AG10803 (cell line): ENCODE measurements at places on chromosomes 3 and 15.

DNA sequence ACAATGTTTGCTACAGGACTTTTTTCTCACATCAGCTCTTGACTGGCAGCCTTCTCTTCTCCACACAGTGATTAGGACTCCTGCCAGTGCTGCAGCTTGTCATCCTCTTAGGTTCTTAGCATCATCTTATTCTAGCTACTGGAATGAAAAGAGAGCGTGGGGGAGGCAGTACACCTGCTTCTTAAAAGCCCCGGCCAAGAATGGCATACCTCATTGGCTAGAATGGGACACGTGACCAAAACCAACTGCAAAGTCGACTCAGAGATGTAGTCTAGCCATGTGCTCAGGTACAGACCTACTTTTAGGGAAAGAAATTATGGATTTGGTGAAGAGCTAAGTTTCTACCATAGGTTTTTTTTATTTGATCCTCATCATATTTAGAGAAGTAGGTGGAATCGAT, 44.1 kb downstream of the RARB start:
- no peak for DNase-seq

DNA sequence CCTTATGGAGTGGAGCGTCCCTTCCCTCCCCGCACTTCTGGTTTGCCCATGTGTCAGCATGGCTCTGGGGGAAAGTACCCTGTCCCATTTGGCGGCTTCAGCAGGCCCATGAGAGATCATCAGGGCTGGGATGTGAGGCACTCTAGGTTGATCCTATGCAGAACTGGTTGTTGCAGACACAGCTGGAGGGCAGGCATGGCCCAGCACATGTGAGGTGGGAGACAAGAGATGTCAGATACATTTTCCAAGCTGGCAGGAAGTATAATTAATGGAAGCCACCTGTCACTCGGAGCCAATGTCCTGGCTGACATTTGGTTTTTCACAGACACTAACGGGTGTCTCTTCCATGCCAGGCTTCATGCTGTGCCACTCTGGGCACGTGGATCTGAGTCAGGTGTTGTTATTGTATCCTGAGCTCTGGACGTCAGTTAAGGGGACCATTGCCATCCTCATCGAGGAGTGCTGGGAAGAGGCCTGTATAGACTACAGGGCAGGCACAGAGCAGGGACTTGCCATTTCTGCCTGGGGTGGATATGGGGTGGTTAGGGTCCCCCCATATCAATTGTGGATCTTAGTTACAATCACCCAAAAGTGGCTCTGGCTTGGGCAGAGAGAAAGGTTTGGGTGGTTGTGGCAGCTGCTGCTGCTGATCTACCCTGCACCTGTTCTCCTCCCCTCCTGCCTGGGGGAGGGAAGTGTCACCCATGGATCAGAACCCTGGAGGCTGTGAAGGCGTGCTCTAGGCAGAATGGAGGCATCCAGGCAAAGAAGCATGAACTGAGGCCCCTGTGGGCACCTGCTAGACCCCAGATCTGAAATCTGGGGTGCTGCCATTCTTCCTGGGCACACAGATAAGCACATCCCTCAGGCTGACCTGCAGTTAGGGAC, 140.7 kb downstream of the FBLN2 start:
- DNase-seq, result no peak

DNA sequence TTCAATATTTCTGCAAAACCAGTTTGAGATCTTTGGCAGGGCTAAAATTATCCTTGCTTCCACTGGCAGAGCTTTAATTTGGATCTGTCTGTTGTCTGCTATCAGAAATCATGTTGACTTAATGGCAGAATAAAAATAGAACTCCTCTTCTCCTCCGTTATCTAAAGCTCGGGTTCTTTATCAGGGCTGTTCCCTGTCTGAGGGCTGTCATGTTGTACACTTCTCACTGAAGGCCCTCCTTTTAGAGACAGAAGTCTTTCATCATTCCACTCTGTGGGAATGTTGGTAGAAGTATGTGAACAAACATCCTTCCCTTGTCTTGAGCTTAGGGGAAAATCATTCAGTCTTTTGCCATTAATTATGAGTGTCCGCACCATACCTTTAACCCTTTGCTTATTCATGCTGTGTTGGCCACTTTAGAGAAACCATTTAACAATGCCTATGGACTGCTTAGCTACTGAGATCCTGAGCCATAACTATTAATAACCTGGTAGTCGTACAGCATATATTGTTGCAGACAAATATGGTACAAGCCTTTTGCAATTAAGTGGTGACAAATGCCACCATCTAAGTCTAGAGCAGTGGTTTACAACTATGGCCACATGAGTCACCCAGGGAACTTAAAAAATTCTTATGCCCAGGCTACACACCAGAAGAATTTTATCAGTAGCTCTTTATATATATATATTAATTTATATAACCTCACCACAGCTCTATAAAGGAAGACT, 226.0 kb upstream of the TPM1 start:
- no peak for DNase-seq

DNA sequence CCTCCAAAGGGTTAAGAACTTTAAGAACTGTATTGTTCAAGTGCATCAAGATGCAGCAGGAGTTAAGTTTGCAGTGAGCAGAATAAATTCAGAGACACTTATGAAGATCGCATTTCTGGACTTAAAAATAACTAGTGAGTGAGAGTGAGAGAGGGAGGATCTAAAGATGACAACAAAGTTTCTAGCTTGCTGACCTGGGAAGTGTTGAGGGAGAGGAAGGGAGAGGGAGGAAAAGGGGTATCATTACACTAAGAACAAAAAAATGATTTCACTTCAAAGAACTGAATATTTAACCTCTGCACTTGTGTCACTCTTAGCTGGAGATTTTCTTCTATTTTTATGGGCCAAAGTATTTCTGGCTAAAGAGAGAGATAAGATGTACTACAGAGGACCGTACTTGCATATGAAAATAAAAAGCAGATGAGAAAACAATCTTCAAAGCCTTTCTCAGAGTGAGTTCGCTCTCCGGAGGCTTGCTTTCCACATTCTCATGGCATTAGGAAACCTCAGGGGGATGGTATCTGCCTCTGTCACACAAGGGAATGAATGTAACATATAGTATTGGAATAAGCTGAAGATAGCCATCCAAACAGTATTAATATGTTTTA, 91.4 kb upstream of the TJP1 start:
- peak; percentile 53 for DNase-seq

GRCh38 chr15:52797625-52798501, 7.7 kb upstream of the ONECUT1 start:
- DNase-seq, result no peak

DNA sequence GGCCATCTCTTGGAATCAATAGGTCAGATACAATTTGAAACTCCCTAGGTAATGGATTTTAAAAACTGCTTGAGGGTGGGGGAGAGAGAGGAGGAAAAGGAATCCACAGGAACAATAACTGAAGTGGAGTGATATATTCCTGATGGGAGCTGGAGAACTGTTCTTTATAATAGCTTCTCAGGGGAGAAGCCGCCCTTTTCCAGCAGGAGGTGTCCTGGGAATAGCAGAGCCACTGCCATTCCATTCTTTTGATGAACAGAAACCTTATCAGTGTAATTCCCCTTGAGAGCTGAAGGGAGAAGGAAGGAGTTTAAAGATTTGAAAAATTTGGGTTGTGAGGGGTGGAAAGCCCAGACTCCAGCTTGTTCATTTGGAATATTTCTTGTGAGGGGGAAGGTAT, 504.9 kb upstream of the DPH6 start:
- no peak for DNase-seq

DNA sequence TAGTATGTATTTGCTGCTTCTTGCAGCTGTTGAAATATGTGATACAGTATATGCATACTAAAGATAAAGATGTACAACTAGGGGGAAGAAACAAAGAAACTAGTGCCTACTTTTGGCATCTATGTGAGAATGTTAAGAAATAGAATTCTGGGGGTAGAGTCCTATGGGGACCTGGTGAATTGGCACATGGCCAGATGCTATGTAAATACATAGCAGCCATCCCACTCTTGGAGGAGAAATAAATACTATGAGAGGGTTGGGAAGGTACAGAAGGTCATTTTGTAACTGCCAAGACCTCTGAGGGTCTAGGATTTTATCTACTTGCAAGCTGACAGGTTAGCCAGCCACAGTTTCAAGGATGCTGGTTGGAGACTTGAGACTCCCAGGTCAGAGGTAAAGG, 298.3 kb upstream of the TBL1XR1 start:
- no peak for DNase-seq

DNA sequence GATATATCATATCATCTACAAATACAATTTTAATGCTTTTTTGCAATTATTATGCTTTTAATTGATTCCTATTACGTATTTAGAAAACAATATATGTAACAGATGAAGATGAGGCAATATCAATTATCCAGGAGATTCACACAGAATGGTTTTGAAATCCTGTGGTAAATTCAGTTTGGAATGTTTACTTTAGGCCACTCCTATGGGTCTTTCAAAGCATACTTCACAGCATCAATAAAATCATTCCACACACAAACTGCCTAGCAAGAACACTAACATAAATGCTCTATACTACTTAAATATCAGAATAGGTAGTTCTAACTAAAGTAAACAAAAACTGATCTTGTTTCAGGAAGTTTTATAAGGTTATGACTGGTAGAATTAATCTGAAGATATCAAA, 90.5 kb downstream of the FAM227B start:
- DNase-seq, result peak; percentile 50

GRCh38 chr3:32531010-32531647, 28.5 kb upstream of the CMTM6 start:
- no peak for DNase-seq

DNA sequence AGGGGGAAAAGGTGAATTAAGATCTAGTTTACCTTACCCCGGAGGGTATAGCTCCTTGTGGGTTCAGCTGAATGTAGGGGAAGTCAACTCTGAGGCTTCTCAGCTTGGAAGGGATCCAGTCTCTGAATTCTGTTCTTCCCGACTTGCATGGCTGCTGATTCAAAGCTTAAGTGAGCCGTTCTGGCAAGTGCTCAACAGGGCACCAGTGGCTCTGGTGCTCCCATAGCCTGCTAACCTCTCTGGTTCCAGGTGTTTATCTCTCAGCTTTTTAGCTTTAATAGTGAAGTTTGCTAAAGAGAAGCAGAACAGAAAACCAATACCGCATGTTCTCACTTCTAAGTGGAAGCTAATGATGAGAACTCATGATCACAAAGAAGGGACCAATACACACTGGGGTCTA, 46.3 kb upstream of the RBP1 start:
- no peak for DNase-seq

- no peak for DNase-seq
Measured at GRCh38 chr3:187265461-187265955, 26.0 kb downstream of the MASP1 start.

DNA sequence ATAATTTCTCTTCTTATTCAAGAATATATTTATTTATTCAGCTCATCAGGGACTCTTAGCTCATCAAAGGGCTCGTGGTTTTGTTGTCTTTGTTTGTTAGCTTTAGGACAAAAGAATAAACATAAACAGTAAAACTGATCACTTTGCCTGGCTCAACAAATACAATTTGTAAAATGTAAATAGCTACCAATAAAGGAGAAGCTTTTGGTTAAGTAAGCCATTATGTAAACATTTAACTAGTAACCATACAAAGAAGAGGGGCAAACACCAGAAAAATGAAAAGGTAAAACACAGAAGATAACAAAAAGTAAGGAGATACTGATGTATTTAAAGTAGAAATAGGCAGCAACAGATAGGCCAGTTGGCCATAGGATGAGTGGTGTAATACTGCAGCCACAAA, 761.7 kb downstream of the ROBO1 start:
- DNase-seq, result no peak

DNA sequence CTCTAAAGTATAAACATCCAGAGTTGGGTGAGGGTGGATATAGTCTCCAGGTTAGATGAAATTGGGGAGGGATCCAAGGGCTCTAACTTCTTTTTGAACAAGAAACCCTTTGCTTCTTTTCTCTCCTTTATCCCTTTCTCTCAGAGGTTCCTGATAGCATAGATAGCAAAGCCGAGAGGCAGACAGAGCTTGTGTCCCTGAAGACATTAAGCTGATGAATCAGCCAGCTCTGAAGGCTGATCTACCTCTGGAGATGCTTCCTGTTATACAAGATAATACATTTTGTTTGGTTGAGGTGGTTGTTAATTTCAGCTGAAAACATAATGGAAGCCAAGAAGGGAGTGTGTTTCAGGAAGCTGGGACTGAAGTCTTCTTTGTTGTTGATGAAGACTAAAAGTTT, 193.2 kb downstream of the PDCD6IP start:
- no peak for DNase-seq

DNA sequence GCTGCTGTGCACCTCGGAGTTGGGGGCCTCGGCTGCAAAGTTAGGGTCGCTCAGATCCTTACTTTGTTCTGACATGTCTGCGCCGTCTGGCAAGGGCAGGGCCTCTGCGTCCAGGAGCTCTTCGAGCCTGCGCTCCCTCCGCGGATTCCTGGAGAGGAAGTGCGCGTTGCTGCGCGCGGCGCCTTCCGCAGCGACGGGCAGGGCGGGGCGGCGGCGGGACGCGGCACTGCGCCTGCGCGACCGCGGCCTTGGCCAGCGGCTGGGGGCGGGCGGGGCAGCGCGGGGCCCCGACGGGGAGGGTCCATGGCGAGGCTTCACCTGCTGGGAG, at the start of gene NDN:
Gene NDN (minus strand): TSS at position 163 of the 328 bp plus-strand sequence. CDS start 88 bp downstream, at position 75.
- peak; percentile 64 for DNase-seq

DNA sequence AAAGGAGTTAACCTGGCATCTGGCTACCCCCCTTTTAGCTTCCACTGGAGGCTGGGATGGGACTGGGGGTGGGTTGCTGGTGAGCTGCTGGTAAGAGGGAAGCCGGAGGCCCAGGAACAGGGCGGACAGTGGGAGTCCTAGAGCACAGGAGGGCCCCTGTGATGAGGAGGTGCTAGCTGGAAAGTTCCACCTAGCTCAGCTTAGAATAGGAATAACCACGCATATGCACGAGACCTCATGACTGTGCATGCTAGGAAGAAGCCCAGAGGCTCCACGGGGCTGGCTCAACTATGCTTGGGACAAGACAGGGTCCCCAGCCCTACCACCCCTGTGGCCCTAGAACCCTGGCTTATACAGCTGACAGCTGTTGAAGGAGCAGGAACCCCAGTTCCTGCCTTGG, 34.1 kb downstream of the LINGO1 start:
- no peak for DNase-seq

- peak; percentile 78 for DNase-seq
Measured at GRCh38 chr3:141303481-141304223, 64.7 kb upstream of the ZBTB38 start.

- no peak for DNase-seq
Measured at GRCh38 chr3:96083610-96084009, 730.8 kb upstream of the EPHA6 start.
